Caudate nucleus (tissue), 63 donors: ENCODE measurements at places on chromosomes 4 and X.
A peak's percentile ranks its signal among the peaks of the same experiment; 100 is the strongest.

DNA sequence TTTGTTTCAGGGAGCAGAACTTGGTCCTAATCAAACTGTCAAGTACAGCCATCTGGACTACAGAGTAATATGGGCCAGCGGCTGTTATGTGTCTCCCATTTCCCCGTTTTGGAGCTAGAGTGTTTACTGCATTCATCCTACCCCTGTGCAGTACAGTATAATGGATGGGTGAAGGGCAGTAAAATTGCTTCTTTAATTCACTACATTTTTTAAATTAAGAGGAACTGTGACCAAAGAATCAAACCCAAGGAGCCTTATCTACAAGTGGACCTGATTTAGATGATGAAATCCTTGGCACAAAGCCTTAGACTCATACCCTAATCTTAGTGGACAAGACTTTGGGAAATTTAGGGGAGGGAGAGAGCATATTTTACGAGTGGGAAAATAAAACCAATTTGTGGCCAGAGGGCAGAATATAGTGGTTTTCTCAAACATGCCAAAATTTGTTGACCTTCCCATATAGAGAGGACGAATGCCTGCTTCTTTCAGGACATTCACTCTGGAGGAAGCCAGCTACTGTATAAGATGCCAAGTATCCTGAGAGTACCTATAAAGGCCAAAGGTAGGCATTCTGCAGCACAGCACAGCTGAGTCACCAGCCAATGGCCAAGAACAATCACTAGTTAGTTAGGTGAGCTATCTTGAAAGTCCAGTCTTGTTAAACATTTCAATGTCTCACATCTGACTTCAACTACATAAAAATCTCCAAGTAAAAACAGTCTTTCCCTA is 253.8 kb upstream of the KCNIP4 start:
- no peak for DNase-seq

DNA sequence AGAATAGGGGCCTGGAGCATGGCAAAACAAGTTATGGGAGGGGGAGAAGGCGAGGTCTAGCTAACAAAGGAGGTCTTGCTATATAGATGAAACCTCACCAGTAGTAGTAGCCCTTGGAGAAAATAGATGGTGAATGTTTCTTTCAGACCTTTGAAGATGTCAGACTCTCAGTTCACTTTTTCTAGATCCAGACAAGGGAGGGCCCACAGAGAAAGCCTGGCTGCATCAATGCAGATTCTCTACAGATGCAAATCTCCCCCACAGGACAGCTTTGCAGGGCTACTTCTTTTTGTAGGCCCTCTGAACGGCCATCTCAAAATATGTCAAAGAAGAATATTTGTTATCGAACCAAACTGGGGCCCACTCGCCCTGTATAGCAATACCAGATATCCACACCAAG is 159.7 kb downstream of the ANK2 start:
- no peak for DNase-seq

- DNase-seq = no peak
These were observed 667.6 kb downstream of the PCDH18 start for GRCh38 chr4:136864604-136865185.

DNA sequence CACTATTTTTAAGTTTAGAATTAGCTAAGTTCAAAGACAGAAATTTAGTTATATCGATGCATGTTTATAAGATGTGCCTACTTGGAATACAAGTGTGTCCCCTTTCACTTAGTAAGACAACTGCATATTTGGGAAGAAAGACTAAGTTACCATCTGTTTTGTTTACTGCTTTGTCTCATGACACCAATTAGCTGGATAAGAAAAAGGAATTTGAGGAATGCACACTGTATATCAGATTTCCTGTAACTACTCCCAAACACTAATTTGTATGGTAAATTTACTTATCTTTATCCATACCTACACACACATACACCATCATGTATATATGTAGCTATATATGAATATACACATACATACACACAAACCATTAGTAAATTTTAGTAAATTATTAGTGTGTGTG is 1442.8 kb upstream of the IGFBP7 start:
- DNase-seq = no peak

- DNase-seq = no peak
These were observed 146.7 kb downstream of the PJA1 start for GRCh38 chrX:69018416-69019072.

DNA sequence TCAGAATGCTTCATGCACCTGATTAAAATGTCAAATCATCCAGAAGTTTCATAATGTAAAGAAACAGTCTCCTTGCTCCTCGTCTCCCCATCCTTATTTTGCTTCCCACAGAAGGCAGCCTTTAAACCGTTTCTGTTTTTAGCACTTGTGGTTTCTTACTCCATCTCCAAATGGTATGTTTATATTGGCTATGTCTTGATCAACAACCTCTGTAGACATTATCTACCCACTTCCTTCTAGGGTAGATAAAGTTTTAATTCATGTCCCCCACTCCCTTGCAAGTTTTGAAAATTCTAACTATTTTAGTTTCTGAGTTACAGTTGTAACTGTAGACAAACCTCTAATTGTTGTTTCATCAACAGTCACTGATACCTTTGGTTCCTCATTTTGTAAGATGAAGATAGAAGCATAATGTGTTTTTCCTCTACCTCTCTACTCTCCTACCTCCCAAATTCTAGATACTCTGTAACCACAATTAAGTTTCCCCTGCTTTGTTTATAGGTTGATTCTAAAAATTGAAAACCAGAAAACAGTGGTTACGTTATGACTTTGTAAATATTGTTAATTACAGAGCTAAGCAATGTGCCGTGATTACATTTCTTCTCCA is 291.7 kb upstream of the GATB start:
- no peak for DNase-seq

- DNase-seq = no peak
These were observed 295.3 kb downstream of the MID1IP1 start for GRCh38 chrX:39096599-39096998.

DNA sequence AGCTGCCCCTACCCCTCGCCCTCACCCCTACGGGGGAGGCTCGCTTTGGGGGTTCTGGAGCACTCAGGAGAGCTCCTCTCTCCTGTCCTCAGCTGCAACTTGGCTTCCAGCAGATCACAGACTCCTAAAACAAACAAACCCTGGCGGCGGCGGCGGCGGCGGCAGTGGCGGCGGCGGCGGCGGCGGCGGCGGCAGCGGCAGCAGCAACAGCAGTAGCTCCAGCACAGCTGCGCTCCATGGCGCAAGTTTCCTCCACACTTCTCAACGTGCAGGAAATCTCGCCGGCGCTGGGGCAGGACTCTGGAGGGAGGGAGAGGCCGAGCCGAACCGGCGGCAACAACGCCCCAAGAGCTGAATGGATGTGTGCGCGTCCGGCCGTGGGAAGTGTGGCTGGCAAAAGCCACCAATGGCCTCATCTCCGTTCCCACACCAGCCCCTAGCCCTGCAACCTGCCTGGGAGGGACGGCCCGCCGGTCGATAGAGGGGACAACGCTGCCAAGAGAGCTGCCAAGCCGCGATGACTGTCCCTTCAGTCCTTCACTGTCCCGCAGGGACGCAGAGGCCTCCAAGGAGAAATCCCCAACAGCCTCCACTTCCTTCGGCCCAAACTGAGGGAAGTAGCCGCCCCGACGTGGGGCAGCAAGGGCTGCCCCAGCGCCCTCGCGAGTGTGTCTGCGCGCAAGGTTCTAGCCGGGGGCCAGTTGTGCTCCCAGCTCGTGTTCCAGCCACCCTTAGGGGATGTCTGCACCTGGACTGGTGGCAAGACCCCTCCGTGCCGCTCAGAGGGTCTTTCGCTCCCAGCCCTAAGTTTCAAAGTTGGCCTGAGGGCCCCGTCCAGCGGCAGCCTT is 775 bp downstream of the SHROOM4 start:
- no peak for DNase-seq

DNA sequence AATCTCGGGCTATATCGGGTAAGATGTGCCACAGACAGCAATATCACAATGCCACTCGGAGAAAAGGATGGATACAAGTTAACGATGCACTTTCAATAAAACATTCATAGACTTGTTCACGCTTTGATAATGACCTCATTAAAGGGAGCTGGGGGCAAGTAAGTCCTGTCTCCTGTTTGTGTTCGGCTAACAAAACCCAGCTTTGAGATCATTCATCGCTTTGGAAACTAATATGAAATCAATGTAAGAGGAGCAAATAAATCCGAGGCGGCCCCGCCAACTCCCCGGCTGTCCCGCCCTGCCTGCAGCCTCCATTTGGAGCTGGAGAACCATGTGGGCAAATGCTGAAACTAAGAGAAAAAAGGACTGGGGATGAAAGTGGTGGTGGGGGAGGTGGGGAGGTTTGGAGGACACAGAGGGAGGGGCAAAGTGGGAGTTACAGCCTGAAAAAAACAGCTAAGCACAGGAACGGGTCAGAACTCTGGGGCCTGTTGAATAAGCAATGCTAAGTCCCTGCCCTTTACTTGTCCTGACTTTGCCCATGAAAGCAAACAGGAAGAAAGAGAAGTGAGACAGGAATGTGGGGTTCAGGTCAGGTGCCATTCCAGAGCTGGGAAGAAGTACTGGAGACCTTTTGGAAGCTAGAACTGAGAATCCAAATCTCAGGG is 3.5 kb upstream of the GSX2 start:
- DNase-seq = no peak

DNA sequence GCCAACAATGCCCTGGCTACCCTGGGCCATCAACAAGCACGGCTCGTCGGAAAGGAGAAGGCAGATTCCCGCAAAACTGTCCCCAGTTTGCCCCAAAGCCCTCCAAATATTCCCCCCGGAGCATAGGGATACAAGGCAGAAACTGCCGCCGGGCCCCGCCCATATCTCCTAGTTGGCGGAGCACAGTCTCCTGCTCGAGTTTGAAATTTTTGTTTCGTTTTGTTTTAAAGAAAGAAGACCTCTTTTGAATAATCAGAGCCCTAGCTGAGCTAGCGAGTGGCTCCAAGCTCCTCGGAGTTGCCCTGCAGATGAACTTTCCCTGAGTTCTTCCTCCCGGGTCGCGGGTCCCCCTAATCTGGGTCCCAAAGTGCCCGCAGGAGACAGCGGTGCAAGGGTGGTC is 138.1 kb upstream of the ZIC3 start:
- DNase-seq = no peak

DNA sequence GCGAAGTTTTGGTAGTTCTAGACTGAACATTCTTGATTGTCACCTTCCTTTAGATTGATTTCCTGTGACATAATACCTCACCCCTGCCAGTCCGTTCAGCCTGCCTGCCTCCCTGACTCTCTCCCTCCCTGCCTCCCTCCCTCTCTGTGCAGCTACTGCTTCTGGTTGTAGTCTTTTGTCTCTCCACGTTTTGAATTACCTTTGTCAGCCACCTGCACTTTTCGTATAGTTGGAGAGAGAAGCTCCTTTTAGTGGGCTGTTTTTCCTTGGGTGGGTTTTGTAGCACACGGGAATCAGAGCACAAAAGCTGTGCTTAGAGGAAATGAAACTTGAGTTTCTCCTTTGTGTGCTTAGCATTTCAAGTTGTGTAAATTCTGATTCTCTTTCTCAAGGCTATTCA is 32.6 kb upstream of the MSMO1 start:
- DNase-seq = no peak

DNA sequence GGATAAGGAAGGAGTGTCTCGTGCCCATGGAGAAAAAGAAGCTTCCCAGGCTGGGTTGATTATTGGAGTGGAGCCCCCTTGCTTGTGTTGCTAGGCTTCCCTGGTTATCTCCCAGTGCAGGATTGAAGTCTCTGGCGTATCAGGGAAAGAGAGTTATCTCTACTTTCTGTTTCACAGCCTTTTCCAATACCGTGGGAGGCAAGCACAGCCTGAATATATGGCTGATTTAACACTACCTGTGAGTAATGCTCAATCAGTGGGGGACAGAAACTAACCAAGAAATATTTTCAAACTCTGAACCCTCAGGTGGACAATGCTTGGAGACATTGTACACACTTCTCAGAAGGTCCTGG is 65.2 kb downstream of the SERPINA7 start:
- DNase-seq = no peak

DNA sequence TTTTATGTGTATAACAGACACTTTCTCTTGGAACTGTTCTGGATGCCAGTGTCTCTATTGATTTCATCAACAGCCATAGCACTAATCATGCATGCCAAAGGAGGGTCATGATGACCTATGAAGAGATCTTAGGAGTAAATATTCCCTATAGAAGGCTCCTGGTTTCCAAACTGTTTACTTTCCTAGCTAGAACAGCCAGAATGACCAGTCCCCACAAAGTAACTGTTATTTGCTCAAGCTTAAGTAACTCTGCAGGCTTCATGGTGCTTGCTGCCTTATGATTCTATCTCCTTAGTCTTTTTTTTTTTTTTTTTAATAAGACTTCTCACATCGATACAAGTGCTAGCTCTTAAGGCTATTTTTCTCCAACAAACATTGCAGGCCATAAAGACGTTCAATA is 12.4 kb downstream of the S100G start:
- DNase-seq = no peak

DNA sequence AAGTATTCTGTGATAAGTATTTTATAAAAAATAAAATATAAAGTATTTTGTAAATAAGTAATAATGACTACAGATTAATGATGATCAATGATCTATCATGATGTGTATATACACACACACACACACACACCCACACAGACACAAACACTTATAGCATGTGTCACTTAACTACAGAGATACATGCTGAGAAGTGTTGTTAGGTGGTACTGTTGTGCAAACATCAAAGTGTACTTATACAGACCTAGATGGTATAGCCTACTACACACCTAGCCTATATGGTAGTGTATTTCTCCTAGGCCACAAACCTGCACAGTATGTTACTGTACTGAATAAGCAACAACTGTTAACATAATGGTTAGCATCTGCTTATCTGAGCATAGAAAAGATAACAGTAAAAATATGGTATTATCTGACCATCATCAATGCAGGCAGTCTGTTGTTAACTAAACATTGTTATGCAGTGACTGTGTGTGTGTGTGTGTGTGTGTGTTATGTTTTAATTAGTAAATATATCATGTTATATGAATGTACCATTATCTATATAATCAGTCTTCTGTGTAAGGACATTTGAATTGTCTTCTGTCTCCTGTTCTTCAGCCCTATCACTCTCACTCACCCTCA is 138.2 kb downstream of the CAMK2D start:
- DNase-seq = no peak

DNA sequence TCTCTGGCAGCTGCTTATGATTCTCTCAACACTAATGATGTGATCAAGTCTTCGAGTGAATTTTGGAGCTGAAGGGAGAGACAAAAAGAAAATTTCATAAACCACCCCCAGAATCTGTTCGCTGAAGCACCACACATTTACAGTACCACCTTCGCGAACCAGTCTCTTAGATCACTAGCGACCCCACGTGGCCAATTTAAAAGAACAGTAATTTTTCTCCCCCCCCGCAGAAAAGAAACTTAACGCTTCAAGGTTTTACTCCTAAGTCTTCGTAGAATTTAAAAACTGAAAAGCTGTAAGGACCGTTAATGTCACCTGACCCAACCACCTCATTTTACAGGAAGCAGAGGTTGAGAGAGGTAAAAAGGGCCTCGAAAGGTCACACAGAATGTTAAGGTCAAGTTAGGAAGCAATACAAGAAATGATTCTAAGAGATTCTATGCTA is 187.5 kb downstream of the QDPR start:
- peak; percentile 33 for DNase-seq

DNA sequence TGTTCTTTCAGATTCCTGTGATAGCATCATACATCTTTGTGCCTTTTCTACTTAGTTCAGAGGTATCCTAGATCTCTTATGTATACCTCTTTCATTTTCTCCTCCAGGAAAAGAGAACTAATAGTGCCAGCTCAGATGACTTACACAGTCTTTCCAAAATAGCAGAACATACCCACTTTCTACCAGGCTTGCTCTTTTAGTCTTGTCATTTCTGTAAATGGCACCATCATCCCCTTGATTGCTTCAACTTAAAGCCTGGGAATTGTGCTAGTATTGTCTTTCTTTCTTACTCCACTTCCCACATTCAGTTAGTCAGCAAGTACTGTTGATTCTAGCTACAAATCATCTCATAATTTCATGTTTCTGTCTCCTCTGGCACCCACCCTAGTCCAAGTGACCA is 5.1 kb downstream of the APEX2 start:
- DNase-seq = no peak
